ENCODE measurements at places on chromosomes 5 and 9. TPM values are rescaled to one million over a fixed set of nuclear protein-coding genes. Genes with fewer than 3 reads are reported as not detected.

GRCh38 chr5:97163360-97163764 lies 19.7 kb downstream of the RIOK2 start:
- DNase-seq = no peak

DNA sequence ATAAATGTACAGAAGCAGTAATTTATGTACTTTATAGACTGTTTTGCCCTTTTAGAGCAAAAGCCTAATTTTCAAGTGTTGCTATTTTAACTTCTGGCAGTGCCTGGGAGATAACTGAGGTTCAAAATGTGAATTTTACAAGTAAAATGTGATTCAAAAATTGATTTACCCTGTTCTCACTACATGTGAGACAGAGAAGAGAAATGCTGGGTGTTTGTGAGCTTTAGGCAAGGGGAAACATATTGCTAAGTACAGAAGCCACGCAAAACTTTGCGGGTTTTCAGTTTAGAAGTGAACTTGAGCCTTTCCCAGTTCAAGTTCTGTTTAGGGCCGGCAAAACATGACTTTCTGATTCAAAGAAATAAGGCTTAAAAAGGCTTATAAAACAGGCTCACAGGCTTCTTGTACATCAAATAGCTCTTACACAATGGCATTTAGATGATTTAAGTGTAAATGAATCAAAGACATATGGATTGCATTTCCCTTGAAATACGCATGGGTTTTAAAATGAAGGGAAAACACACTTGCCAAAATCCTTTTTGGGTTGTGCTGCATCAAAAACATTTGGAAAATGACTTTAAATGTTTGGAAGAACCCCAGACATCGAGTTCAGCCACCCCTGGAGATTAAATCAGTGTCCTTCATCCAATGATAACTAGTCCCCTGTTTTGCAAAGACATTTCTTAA lies 370.8 kb upstream of the MEF2C start:
- no peak for DNase-seq

DNA sequence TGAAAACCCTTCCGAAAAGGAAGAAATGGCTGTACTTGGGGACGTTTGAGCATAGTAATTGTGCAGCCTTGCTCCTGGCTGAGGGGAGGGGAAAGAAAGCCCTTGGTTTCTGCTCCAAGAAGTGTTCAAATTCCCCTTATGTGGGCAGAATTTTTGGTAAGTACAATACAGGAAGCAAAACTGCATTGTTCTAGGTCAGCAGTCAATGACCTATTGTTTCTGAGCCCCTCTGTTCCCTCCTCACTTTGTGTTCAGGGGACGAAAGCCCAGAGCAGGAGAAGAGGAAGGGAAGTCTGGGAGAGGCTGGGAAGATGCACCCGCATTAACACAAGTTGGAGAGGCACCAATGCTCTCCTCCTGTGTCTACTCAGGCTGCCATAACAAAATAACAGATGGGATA lies 11.9 kb downstream of the BASP1 start:
- DNase-seq = no peak

The PCDHGA11 gene
- 7.8 TPM for total RNA-seq

Data from sciatic nerve (tissue), 2 donors.